ENCODE measurements at places on chromosomes 1 and 21.

DNA sequence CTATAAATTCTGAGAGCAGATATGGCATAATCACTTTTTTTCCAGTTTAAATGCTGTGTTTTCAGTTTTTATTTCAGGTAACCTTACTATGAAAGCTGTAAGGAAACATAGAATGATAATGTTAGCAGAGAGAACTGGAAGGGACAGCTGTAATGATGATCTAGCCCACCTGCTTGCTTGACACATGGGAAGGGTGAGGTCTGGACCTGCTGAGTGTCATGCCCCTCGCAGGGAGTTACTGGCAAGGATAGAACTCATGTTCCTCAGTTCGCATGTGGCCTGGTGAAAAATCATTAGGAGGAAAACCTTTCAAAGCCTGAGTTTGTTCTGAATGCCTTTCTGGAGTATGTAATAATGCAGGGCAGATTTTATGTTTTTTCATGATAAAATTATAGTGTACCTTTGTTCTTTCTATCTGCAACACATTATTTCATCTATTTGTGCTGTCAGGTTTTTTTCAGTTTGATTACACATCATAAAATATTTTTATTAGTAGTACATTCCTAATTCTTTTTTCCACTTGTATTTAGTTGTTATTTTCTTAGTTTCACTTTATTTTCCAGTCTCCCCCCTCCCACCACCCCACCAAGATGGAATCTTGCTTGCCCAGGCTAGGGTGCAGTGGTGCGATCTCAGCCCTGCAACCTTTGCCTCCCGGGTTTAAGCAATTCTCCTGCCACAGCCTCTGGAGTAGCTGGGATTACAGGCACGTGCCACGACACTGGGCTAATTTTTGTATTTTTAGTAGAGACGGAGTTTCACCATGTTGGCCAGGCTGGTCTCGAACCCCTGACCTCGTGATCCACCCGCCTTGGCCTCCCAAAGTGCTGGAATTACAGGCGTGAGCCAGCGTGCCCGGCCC lies 8.0 kb downstream of the DDI2 start:
- DNase-seq: no peak

DNA sequence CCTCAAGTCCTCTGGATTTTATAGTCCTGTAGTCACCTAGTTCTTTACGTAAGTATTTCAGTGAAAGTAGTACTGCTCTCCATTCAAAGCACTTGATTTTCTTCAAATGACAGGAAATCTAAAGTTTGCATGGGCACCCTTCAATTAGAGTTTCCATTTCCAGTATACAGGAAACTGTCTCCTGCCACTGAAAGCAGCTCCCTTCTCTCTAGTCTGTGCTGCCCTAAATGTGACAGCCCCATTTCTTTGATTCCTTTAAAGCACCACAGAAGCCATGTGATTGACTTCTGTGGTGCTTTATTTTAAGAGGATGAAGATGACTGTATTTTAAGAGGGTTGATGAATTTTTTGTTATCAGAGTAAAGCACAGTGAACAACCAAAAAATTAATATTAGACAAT lies 226.1 kb downstream of the DNAH14 start:
- no peak for DNase-seq

GRCh38 chr1:9475061-9475627 lies 64.1 kb upstream of the SLC25A33 start:
- DNase-seq: no peak

- no peak for DNase-seq
Measured at GRCh38 chr1:46804027-46804889, 5.4 kb downstream of the CYP4B1 start.

DNA sequence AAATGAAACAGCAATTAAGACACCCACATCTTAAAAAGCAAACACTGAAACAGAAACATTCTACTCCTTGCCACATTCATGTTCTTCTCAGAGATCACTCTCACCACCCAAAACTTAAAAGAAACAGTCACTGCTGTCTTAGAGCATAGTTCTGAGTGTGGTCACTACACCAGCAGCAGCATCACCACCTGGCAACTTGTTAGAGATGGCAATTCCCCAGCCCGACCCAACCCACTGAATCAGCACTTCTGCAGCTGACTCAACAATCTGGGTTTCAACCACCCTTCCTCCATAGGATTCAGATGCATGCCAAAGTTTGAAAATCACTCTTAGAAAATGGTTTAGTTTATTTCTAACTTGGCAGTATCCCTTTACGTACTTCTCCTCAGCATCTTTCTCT lies 126.1 kb downstream of the CDC42BPA start:
- DNase-seq: peak; percentile 91

GRCh38 chr1:152071123-152071522 lies 17.7 kb downstream of the TCHHL1 start:
- no peak for DNase-seq

DNA sequence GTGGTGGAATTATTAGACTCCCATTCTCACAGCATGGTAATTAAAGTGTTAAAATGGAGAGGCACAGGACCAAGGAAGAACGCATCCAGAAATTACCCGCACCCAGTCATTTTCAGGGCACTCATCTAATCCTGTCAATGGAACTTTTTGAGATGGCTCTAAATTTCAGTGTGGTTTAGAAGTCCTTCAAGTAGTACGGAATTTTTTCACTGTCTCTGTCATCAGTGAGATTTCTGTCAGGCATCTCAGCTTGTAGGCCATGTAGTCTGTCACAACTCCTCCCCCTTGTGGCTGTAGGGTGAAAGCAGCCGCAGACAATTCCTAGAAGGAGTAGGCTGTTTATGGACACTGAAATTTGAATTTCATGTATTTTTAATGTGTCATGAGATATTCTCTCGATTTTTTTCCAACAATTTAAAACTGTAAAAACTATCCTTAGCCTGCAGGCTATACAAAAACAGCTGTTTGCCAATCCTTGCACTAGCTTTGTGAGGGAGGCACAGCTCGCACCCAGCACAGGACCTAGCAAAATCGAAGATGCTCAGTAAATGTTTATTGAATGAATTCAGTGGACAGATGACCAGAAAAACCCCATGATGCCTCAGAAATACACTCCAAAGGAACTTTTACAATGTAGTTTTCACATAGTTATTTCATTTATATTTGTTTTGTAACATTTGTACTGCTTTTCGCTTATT lies 6.6 kb upstream of the NUP133 start:
- peak; percentile 76 for DNase-seq

GRCh38 chr1:20185834-20186782 lies at the start of the genes PLA2G2C and UBXN10:
TSS of gene PLA2G2C (minus strand) at chr1:20186518. CDS start at chr1:20177363, 9,155 bp downstream.
TSS of gene UBXN10 (plus strand) at chr1:20186096. CDS start at chr1:20190562, 4,466 bp downstream.
- no peak for DNase-seq

DNA sequence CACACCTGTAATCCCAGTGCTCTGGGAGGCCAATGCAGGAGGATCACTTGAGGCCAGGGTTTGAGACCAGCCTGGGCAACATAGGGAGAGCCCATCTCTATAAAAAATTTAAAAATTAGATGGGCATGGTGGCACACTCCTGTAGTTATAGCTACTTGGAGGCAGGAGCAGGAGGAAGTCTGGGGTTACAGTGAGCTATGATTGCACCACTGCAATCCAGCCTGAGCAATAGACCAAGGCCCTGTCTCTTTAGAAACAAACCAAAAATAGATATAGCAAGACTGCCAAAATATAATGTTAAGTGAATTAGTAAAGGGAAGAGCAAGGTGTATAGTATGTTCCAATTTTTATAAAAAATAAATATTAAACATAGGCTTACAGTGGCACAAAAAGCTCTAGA lies 28.8 kb downstream of the PLEKHO1 start:
- no peak for DNase-seq

DNA sequence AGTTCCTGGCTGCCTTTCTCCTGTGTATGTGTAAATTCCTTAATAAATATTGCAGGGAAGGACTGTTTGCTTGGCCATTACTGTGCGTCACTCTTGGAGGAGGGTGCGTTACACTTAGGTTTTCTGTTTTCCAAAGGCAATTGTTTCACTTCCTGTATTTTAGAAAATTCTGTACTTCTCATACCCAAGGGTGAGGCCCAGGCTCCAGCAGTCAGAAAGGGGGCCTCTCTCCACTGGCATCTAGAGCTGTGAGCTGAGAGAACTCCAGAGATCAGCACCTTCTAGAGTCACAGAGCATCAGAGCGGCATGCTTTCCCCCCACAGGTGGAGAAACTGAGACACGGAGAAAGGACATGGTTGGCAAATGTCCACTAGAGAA lies 27.0 kb upstream of the ZFP69B start:
- no peak for DNase-seq

- no peak for DNase-seq
Measured at GRCh38 chr21:36803051-36803645, 104.2 kb downstream of the SIM2 start.

DNA sequence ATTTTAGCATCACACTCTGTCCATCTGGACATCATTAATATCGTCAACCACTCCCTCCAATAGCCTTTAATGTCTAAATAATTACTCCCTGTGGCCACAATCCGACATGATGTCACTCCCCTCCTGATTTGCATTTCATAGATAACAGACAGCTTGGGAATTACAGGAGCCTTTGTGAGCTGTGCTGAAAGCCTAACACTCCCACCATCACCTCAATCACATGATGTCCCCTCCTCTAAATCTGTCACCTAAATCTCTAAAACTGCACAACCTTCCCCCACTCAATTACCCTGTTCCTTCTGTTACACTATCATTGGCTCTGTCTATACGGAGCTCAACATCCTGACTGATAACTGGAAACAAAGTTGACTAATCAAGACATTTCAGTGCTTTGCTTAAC lies 14.3 kb downstream of the NHLH2 start:
- no peak for DNase-seq

GRCh38 chr1:75953461-75953860 lies 21.3 kb upstream of the ASB17 start:
- DNase-seq: no peak

- DNase-seq: no peak
Measured at GRCh38 chr1:193065954-193066353, 6.5 kb downstream of the RO60 start.

DNA sequence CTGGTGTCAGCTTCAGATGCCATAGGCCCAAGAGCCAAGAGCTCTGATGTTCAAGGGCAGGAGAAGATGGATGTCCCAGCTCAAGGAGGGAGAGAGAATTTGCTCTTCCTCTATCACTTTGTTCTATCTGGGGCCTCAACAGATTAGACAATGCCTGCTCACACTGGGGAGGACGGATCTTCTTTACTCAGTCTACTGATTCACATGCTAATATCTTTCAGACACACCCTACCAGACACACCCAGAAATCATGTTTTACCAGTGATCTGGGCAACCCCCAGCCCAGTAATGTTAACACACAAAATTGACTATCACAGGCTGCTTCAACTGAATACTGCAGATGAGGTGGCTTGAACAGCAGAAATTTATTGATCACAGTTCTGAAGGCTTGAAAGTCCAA lies 69.0 kb downstream of the OLFML3 start:
- no peak for DNase-seq

DNA sequence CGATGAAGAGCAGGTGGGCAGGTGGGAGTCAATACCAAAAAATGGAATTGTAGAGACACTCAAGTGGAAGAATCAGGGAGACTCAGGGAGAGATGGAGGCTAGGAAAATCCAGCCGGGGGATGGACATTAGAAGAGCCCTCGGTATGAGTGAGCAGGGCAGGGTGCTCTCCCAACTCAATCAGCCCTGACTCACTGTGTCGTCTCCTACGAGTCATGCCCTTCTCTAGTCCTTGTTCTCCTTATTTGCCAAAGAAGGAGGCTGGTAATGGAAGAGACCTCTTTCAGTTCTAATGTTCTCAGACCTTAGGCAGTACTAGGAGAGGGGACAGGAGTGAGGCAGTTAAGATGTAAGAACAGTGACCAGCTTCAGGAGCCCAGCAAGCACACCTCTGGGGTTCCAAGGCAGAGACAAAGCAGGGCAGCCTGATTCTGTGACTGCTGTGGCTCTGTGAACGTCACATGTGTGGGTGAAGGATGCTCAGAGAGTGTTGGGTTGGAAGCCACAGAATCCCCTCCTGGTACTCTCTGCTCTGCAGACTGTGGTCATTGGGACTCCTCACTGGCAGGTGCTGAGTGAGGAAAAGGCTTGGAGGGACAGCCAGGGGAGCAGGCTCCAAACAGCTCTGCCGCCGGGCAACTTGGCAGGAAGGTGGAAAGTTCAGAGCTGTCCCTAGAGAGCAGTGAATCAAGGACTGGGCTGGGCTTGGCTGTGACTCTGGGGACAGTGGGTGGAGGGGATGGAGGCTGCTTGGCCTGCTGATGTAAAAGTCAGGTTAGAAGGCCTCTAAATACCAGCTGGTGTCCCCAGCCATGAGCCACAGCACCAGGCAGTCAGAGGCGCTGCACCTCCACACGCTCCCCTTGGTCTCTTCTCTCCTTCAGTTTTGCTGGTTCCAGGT lies 11.1 kb upstream of the GJA5 start:
- peak; percentile 56 for DNase-seq

DNA sequence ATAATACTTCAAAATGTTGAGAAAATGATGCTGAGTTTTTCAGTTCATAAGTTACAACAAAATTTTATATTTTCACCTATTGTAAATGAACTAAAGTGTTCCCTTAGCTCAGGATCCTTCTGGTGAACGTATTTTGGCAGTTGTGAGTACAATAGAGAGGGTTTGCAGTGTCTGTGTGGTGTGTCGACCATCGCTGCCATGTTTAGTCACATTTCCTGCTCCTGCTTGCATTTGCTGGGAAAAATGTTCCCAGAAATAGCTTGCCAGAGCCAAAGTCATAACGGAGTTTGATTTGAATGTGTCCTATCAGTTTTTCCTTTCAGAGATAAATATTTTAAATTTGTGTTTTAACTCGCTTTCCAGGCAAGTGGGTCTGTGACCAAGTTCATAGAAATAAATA lies 117.1 kb upstream of the COL6A1 start:
- DNase-seq: peak; percentile 41

GRCh38 chr1:227487606-227488005 lies 75.8 kb upstream of the ZNF678 start:
- DNase-seq: no peak

- no peak for DNase-seq
Measured at GRCh38 chr1:82710091-82710490, 909.4 kb downstream of the ADGRL2 start.

- DNase-seq: no peak
Measured at GRCh38 chr21:33950431-33951079, 35.0 kb upstream of the ATP5PO start.

GRCh38 chr21:32900814-32901213 lies 124.9 kb upstream of the OLIG2 start:
- no peak for DNase-seq

- DNase-seq: peak; percentile 58
Measured at GRCh38 chr1:12435639-12436344, 182.2 kb downstream of the DHRS3 start.

DNA sequence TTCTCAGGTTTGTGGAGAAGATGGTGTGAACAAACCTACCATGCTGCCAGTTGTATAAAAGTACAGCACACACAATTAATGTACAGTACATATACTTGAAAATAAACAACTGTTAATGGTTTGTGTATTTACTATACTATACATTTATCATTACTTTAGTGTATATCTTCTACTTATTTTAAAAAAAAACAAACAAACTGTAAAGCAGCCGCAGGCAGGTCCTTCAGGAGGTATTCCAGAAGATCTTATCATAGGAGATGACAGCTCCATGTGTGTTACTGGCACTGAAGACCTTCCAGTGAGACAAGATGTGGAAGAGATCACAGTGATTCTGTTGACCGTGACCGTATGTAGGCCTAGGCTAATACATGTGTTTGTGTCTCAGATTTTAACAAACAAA lies 155.7 kb downstream of the COP1 start:
- DNase-seq: no peak

- no peak for DNase-seq
Measured at GRCh38 chr1:62528015-62528414, 69.3 kb upstream of the ANGPTL3 start.

Measured in fibroblast of skin of scalp (primary cell).